Suprapubic skin (tissue), 4 donors: ENCODE measurements at places on chromosomes 7 and 10. TPM values are rescaled to one million over a fixed set of nuclear protein-coding genes. Genes with fewer than 3 reads are reported as not detected.

Gene NYAP1
- total RNA-seq, result 0.62 TPM

GRCh38 chr10:45560262-45560661 is 112.3 kb downstream of the ZFAND4 start:
- H3K4me3 ChIP-seq, result no peak overlapping the region
- DNase-seq, result no peak
- no peaks in the 10 kb centered on the region for H3K27me3 ChIP-seq
- peaks cover 6% of the 10 kb centered on the region for H3K4me1 ChIP-seq
- H3K36me3 ChIP-seq, result no peaks in the 10 kb centered on the region

- H3K27ac ChIP-seq, result no peak overlapping the region
- H3K27me3 ChIP-seq, result no peaks in the 10 kb centered on the region
- no peaks in the 10 kb centered on the region for H3K36me3 ChIP-seq
- no peak overlapping the region for H3K4me3 ChIP-seq
- no peak for DNase-seq
- H3K4me1 ChIP-seq, result peaks cover 8% of the 10 kb centered on the region
Measured at GRCh38 chr7:7426676-7427075, 109.0 kb downstream of the COL28A1 start.

Gene SLC26A5
- 0.42 TPM for total RNA-seq

Gene GRID2IP
- total RNA-seq, result 1.0 TPM
